Cardiac atrium fibroblast (primary cell): ENCODE measurements at places on chromosomes 4 and X. TPM values are rescaled to one million over a fixed set of nuclear protein-coding genes. Genes with fewer than 3 reads are reported as not detected.

Gene CEP44
- 6.1 and 9.6 TPM in 2 replicates for total RNA-seq

Gene RASL11B
- 0.36 TPM in 1 of 2 replicates, not detected in the other for total RNA-seq

Gene SLC9B1
- 0.72 and 1.3 TPM in 2 replicates for total RNA-seq

Gene TBC1D8B
- total RNA-seq: 12.8 and 13.0 TPM in 2 replicates

Gene SPARCL1
- total RNA-seq: 61.2 and 133 TPM in 2 replicates

Gene PLS3
- total RNA-seq: 157 and 207 TPM in 2 replicates

Gene DMRTC1
- total RNA-seq: not detected in 2 replicates

Gene EXOC1L
- not detected in 2 replicates for total RNA-seq

Gene ADH4
- total RNA-seq: 0.16 TPM in 1 of 2 replicates, not detected in the other

Gene FGF13
- not detected in 2 replicates for total RNA-seq

Gene APOO
- 8.1 and 38.5 TPM in 2 replicates for total RNA-seq

Gene GRK4
- 3.6 and 4.7 TPM in 2 replicates for total RNA-seq

Gene GLOD5
- total RNA-seq: not detected in 2 replicates
